ENCODE measurements at places on chromosomes 7 and 10.

DNA sequence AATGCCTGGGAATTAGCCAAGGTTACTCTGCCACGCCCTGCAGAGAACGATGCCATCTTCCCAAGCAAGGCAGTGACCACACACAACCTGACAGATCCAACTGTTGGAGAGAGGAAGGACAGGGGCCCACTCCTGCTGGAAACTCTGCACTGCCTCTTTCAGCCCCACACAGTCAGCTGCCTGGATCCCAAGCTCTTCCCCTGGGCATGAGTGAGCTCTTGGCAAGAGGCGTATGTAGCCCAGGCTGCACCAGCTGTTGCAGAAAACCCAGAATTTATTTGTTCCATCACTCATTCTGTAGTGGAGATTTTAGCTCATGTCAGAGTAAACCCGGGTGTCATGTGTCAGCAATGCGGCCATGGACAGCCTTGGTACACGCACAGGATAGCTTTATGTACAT, 135.1 kb upstream of the TRIM24 start:
- no peak for DNase-seq

GRCh38 chr10:119832951-119833350, 39.7 kb downstream of the MCMBP start:
- no peak for DNase-seq

DNA sequence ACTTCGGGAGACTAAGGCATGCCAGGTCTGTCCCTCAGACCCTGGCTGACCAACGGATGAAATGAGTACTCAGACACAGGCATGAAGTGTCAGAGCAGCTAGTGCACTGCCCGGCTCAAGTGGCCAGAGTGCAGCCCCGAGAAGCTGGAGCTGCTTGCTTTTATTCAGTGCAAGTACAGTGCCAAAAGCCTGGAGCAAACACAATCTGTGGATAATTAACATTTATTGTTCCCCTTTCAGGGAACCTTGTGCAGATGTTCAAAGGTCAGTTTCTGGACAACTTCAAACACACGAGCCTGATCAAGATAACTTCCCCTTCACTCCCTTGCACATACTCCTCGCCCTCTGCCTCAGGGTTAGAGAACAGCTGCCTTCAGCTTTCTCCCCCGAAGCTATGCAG, 7.9 kb upstream of the ATE1 start:
- DNase-seq = no peak

DNA sequence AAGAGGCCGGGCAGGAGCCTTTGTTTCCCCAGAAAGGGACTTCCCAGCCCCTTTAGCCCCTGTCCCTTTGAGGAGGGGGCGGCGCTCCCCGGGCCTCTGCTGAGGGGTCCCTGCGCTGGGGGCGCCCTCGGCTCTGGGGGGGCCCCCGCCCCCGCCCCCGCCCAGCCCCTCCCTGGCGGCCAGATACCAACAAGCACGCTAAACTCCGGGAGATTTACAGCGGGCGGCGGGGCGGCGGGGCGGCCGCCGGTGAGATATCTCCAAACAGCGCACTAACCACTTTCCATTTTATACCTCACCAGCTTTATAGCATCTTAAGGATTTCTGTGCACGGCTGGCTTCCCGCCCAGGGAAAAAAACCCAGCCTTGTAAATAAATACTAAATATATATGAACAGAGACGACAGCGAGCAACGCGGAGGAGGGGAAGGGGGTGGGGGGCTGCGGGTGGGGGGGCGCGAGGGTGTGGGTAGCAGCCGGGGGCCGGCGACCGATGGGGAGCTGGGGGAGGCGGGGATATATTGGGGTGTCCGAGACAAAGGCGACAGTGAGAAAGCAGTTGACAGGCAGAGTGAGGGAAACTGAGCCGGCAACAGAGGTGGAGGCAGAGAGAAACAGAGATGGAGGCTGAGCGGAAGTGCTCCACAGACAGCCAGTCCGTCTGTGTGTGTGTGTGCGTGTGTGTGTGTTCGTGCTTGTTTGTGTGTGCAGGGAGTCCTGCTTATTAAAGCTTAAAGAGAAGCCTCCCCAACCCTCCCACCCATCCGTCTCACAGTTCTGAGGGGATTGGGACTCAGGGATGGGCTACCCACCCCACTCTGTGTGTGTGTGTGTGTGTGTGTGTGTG, 85.8 kb downstream of the HIF1AN start:
- DNase-seq = peak; percentile 9

All from activated CD4-positive, alpha-beta T cell treated with anti-CD3 and anti-CD28 coated beads for 4 hours (primary cell).